Epithelial cell of umbilical artery (primary cell): ENCODE measurements at places on chromosomes 7 and 10. TPM values are rescaled to one million over a fixed set of nuclear protein-coding genes. Genes with fewer than 3 reads are reported as not detected.

NPY4R gene
- total RNA-seq = not detected in 2 replicates

COPS6 gene
- 109 and 112 TPM in 2 replicates for total RNA-seq

TFPI2 gene
- 40.3 and 254 TPM in 2 replicates for total RNA-seq

ADRA2A gene
- total RNA-seq = not detected in 2 replicates

PDCD4 gene
- 37.7 and 41.6 TPM in 2 replicates for total RNA-seq

CACNB2 gene
- total RNA-seq = not detected in 2 replicates

IL2RA gene
- total RNA-seq = not detected in 2 replicates

IFIT3 gene
- 5.8 and 100 TPM in 2 replicates for total RNA-seq

GNAI1 gene
- total RNA-seq = 9.0 and 13.3 TPM in 2 replicates
